ENCODE measurements at places on chromosomes 4 and X.
A peak's percentile ranks its signal among the peaks of the same experiment; 100 is the strongest.

GRCh38 chr4:7831330-7831729, 108.3 kb downstream of the AFAP1 start:
- H3K36me3 ChIP-seq: no peaks in the 10 kb centered on the region
- no peak overlapping the region for H3K4me3 ChIP-seq

DNA sequence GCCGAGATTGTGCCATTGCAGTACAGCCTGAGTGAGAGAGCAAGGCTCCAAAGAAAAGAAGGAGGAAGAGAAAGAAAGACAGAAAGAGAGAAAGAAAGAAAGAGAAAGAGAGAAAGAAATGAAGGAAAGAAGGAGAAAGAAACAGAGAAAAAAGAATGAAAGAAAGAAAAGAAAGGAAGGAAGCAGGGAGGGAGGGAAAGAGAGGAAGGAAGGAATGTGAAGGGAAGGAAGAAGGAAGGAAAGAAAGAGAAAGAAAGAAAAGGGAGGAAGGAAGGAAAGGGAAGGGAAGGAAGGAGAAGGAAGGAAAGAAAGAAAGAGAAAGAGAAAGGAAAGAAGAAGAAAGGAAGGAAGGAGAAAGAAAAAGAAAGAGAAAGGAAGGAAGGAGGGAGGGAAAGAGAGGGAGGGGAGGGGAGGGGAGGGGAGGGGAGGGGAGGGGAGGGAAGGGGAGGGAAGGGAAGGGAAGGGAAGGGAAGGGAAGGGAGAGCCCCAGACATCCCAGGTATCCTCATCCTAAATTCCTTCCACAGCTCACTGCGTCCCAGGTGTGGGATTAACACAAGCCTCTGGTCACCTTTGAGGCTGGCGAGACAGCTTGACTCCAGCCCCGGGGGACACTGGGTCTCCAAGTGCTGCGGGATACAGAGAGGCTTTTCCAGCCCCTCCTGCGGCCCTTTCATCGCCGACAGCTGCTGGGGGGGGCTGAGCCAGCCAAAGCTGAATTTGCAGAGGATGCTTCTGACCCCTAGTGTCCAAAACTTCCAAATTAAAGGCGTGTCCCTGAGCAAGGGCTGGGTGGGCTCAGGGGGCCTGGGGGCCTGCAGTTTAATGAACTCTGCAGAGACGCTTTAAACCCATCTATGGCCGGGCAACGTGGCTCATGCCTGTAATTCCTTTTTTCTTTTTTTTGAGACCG, 24.2 kb upstream of the CSF2RA start:
- H3K36me3 ChIP-seq: no peaks in the 10 kb centered on the region
- no peak overlapping the region for H3K27ac ChIP-seq
- no peak for DNase-seq
- no peaks in the 10 kb centered on the region for H3K27me3 ChIP-seq

GRCh38 chrX:109660435-109661143, 35.6 kb upstream of the KCNE5 start:
- H3K27me3 ChIP-seq: no peaks in the 10 kb centered on the region
- no peak overlapping the region for H3K27ac ChIP-seq
- peaks cover 3% of the 10 kb centered on the region for H3K36me3 ChIP-seq
- no peak overlapping the region for H3K4me3 ChIP-seq

- no peak overlapping the region for H3K4me3 ChIP-seq
- no peaks in the 10 kb centered on the region for H3K36me3 ChIP-seq
- H3K27me3 ChIP-seq: no peaks in the 10 kb centered on the region
- no peaks in the 10 kb centered on the region for H3K4me1 ChIP-seq
- no peak for DNase-seq
Observed at GRCh38 chrX:122622795-122623194, 561.3 kb upstream of the GRIA3 start.

GRCh38 chrX:43703211-43703791, 47.2 kb downstream of the MAOA start:
- peak overlapping the region; percentile 41 for H3K27ac ChIP-seq
- no peaks in the 10 kb centered on the region for H3K36me3 ChIP-seq
- H3K27me3 ChIP-seq: no peaks in the 10 kb centered on the region
- DNase-seq: peak; percentile 76
- H3K4me3 ChIP-seq: no peak overlapping the region

DNA sequence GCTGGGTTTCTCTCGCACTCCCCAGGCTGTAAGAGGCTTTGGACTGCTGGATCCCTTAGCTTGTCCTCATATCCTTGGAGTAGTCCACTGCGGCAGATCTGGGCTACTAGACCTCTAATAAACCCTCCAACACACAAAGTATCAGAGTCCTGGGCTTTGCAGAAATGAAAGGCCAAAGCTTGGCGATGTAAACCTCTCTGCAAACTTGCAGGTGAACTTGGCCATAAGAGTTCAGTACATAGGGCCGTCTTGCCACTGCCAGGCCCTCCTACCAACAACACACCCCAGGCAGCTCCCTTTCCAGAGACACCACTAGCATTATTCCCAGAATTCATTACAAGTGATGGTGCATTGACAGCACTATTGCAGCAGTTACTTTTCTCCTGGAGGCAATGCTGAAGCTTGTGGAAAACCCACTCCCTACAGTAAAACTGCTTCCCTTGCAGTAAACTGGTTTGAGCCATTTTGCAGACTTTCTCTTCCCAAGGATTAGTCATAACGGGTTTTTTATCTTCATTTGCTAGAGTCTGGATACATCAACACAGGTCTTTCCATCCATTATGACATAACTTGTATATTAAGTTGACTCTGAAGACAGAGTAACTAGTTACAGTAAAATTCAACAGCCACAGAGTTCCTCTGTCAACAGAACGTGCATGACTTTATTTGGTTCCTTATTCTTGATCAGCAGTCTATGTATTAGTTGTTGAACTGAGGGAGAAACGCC, 2.4 kb downstream of the ANKRD50 start:
- no peaks in the 10 kb centered on the region for H3K36me3 ChIP-seq
- no peak overlapping the region for H3K27ac ChIP-seq
- DNase-seq: no peak
- H3K27me3 ChIP-seq: no peaks in the 10 kb centered on the region
- no peaks in the 10 kb centered on the region for H3K4me1 ChIP-seq

DNA sequence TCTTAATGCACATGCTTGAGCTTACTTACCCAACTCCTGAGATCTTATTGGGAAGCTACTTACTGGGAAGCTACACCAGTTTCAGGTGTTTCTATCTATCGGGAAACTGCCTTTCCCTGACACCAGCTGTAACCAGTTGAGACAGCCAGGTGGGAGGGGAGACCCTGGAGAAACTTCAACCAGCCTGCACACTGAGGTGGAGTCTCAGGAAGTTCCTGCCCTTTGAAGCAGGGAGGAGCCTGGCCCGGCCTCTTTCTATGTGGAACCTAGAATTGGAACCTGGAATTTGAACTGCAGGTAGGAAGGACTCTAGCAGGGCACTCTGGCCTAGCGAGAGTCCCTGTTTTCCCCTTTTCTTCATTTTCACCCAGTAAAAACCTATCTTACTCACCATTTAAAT, 425.8 kb upstream of the PABPC4L start:
- DNase-seq: no peak
- no peak overlapping the region for H3K4me3 ChIP-seq

DNA sequence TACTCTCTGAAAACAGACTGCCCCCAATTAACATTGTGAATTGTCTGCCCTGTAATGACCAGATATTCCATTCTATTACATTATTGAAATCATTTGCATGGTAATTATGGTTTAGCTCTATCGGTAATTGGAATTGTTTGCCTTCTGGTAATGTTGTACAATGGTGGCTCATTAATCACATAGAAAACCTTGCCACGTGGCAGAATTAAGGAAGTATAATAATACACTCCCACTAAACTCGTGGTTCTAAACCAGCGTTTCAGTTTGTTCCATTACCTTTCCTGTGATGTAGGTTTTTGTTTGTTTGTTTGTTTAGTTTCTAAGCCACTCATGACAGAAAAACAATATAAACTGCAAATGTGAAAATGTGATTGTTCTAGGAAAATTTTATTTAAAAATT, 45.1 kb upstream of the TAPT1 start:
- DNase-seq: no peak
- no peaks in the 10 kb centered on the region for H3K36me3 ChIP-seq
- H3K27me3 ChIP-seq: no peaks in the 10 kb centered on the region
- H3K4me3 ChIP-seq: no peak overlapping the region
- H3K4me1 ChIP-seq: no peaks in the 10 kb centered on the region
- no peak overlapping the region for H3K27ac ChIP-seq

GRCh38 chr4:7481227-7481626, 46.5 kb upstream of the PSAPL1 start:
- no peaks in the 10 kb centered on the region for H3K36me3 ChIP-seq
- H3K4me3 ChIP-seq: no peak overlapping the region
- no peak overlapping the region for H3K27ac ChIP-seq
- no peaks in the 10 kb centered on the region for H3K27me3 ChIP-seq
- no peaks in the 10 kb centered on the region for H3K4me1 ChIP-seq

DNA sequence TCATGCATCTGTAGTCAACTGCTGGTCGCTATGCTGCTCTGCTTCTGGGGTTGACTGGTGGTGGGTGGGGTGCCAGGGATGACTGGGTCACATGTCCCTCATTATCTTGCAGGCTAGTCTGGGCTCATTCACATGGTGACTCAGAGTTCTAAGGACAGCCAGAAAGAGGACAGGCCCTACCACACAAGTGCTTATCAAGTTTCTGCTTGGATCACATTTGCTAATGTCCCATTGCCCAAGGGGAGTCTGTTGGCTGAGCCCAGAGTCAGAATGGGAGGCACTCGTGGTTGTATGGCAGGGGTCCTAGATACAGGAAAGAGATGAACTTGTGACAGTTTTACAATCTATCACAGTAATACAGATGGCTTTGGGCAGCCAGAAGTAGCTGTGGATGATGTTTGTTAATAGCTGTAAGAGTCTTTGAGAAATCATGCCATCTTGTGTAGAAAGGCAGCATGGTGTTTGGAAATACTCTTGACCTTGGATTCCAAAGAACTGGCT, 221.3 kb downstream of the GPAT3 start:
- no peak overlapping the region for H3K4me3 ChIP-seq
- no peaks in the 10 kb centered on the region for H3K4me1 ChIP-seq
- DNase-seq: no peak
- no peaks in the 10 kb centered on the region for H3K36me3 ChIP-seq
- H3K27me3 ChIP-seq: no peaks in the 10 kb centered on the region
- H3K27ac ChIP-seq: no peak overlapping the region

DNA sequence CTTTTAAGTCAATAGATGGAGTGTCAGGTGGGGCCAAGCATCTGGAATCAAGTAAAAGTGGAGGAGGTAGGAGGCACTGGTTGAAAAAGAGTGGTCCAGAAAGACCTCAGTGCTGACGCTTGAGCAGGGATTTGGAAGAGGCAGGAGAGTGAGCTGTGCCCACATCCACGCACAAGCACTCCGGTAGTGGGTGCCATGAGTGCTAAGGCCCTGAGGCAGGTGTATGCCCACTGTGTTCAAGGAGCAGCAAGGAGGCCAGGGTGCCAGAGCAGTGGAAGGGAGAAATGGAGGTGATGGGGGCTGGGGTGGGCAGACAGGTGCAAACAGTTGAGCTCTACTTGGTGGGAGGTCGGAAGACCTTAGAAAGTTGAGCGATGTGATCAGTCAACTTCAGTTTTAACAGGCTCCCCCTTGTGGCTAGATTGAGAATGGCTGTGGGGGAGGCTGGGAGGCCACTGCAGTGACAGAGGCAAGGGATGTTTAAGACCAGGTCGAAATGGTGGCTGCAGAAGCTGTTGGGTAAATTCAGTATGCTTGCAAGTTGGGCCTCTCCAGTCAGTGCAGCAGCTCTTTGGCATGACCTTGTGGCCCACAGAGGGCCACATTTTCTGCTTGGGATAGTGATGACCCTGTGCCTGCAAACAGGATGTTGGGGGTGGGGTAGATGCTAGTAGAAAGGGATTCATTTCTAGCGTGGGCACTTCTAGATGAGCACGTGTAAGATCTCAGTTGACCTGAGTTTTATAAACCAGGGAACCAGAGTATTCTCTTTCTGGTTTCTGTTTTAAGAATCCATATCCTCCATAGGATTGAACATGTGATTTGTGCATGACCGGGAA, 12.7 kb downstream of the TKTL1 start:
- DNase-seq: peak; percentile 91
- no peaks in the 10 kb centered on the region for H3K4me1 ChIP-seq
- peak overlapping the region; percentile 31 for H3K27ac ChIP-seq

DNA sequence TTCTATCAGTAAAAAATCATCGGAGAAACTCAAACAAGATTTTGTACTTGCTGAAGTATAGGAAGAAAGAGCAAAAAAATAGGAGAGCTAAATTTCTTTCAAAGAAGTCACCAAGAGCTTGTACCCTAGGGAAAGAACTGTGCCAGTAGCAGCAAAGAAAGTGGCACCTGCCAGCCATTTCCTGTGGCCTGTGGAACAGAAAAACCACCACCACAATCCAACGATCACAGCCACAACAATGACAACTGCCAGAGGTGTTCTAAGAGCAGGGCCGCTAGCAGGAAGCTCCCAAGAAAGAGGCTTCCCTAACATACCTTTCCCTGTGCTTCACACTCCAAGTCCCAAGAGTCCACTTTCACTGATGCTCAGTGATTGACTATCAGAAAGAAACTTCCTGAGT, 266.1 kb upstream of the GPC4 start:
- H3K27me3 ChIP-seq: no peaks in the 10 kb centered on the region
- no peak overlapping the region for H3K4me3 ChIP-seq
- no peak for DNase-seq
- no peaks in the 10 kb centered on the region for H3K36me3 ChIP-seq

- H3K4me3 ChIP-seq: no peak overlapping the region
- H3K4me1 ChIP-seq: no peaks in the 10 kb centered on the region
- H3K27me3 ChIP-seq: no peaks in the 10 kb centered on the region
Observed at GRCh38 chr4:65893271-65893670, 223.0 kb upstream of the EPHA5 start.

GRCh38 chrX:100747703-100748102, 15.8 kb upstream of the SYTL4 start:
- no peak for DNase-seq
- no peak overlapping the region for H3K4me3 ChIP-seq
- no peaks in the 10 kb centered on the region for H3K36me3 ChIP-seq
- H3K27me3 ChIP-seq: no peaks in the 10 kb centered on the region

DNA sequence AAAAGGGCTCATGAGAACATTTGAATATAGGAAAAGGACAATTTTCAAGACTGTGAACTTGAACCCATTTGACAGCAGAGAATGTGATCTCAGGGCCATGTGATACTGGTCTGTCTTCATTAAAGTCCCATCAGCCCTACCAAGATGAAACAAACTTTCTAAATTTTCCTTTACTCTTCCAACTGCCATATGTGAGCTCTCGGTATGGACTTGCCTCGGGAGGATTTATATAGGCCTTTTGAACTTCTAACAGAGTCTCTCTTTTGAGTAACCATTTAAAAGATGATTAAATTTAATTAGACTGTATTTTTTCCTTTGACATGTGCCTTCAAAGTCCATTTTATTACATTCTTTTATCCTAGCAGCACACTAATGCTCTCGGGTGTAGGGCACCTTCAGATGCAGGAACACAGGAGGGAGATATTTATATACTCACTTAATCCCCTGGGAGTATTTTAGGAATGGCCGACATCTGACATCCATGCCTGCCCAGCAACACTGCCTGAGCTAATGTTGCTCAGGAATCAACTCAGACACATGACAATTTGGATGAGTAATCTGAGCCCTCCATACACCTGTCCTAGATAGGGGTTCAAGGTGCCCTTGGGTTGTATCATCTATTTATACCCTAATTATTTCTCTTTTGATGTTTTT, 155.0 kb downstream of the SLC7A11 start:
- no peaks in the 10 kb centered on the region for H3K27me3 ChIP-seq
- H3K36me3 ChIP-seq: no peaks in the 10 kb centered on the region
- DNase-seq: no peak
- H3K27ac ChIP-seq: no peak overlapping the region
- no peak overlapping the region for H3K4me3 ChIP-seq
